ENCODE measurements at places on chromosomes 13 and 19.
A peak's percentile ranks its signal among the peaks of the same experiment; 100 is the strongest.

DNA sequence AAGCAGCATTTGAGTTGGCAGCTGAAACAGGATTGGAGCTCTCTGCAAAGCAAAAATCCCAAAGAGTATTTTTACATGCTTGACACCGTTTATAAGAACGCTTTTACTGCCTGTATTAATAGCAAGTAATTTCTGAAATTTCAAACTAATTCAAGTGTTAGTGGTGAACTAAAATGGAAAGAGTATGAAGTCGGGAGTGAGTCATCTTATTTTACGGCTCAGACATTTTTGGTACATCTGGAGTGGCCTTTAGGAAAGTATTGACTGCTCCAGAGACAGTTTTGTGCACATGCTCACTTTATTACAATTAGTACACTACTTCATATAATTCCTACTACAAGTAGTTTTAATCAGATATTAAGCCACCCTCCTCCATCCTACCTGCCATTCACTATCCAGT, 167.4 kb downstream of the SLITRK6 start:
- DNase-seq = no peak

- no peak for DNase-seq
These were observed 384.6 kb downstream of the UQCRFS1 start for GRCh38 chr19:28828276-28828870.

DNA sequence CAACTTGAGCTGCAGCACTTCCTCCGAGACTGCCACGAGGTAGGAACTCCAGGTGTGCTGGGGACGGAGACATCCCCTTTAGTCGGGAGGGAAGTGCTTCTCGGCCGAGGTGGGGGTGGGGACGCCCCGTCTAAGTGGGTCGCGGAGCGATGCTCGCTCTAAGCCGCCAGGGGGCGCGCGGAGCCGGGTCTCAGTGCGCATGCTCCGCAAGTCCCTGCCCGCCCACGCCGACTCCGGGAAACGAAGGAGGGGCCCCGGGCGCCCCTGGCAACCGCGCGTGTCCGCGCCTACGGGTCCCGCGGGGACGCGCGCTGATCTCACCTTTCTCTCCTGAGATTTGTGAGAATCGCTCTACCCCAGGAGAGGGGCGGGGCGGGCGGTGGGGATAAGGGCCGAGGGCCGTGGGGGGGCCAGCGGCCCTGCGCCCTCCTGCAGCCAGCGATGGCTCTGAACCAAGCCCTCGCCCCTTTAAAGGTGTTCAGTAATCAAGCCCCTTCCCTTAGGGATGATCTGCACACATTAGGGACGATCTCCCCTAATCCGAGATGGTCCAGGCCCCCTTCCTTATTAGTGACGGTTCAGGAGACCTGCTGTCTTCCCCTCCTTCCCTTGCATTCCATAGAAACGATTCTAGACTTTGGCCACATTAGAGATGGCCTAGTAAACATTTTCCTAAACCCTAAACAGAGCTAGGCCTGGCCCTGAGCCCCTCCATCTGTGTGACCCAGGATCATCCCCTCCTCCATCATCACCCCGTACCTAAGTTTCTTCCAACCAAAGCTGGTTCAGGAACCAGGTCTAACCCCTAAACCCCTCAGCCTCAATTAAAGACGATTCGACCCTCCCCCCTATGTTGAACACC, 47.3 kb upstream of the SHKBP1 start:
- peak; percentile 98 for DNase-seq

DNA sequence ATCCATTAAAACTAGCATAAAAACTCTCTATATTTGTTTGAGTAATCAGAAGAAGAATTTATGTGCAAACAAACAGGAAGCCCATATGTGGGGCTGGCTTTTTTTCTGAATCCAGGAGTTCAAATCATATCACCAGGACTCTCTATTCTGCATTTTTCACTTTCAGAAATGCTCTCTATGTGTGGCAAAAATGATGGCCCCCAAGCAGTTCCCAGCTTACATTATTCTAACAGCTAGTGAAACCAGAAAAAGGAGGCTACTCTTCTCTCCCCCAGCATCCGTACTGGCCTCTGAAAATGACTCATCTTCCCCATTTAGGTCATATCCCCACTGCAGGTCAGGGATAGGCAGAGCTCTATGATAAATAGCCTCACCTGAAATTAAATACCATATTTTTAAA, 20.4 kb downstream of the RBM26 start:
- no peak for DNase-seq

GRCh38 chr13:20495087-20496023, 30.3 kb downstream of the CRYL1 start:
- DNase-seq = no peak

DNA sequence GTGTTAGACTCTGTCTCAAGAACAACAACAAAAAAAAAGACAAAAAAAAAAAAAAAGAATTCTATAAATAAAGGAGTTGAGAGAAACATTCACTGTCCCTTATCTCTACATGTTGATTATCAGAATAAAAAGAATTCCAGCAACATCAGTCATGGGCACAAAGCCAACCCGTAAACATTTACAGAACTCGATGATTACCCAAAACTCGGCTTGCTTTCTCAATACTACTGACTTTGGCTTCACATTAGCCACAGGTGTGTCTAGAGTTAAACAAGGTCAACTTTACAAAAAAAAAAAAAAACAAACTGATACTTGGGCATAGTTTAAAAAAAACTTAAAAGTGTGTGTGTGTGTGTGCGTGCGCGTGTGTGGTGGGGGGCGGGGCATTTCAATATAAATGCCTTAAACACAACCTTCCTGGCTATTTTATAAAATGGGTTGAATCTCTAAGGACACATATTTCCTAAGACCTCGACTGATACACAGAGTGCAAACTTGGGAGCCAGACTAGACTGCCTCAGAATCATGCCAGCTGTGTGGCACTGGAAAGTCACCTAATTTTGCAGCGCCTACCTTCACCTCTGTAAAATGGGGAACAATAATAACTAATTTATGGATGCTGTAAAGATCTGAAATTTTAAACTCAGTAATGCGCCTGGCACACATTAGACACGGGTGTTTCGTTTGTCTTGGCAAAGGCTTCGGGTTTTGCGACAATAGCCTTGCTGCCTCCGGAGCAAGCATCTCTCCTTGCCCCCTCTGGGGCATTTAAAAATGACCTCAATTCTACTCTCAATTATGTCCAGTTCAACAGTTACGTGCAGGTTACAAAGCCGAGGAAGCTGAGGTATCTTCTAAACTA, 922 bp downstream of the EBPL start:
- DNase-seq = no peak

Data from GM12892 (cell line).